Umbilical cord (tissue), 2 donors: ENCODE measurements at places on chromosomes 2 and 18. TPM values are rescaled to one million over a fixed set of nuclear protein-coding genes. Genes with fewer than 3 reads are reported as not detected.

GCG gene
- total RNA-seq = 2.4 TPM

CIB4 gene
- not detected for total RNA-seq

RTP5 gene
- total RNA-seq = 0.24 TPM

FOXD4L1 gene
- total RNA-seq = 0.96 TPM

EGR4 gene
- 1.4 TPM for total RNA-seq

SLC9A4 gene
- 1.2 TPM for total RNA-seq

ZNF2 gene
- 2.9 TPM for total RNA-seq

CCL20 gene
- total RNA-seq = 1.2 TPM

GAL3ST2 gene
- total RNA-seq = 2.2 TPM

DUSP2 gene
- total RNA-seq = 28.9 TPM

SCN9A gene
- 8.2 TPM for total RNA-seq

CCDC85A gene
- 8.4 TPM for total RNA-seq

CRYBA2 gene
- total RNA-seq = not detected

LAMA3 gene
- total RNA-seq = 50.6 TPM

UGT1A10 gene
- total RNA-seq = 0.48 TPM

NPHP1 gene
- total RNA-seq = 14.7 TPM

COL6A3 gene
- 1,957 TPM for total RNA-seq

ABCG8 gene
- 0.96 TPM for total RNA-seq

CCDC102B gene
- 44.5 TPM for total RNA-seq

STK11IP gene
- total RNA-seq = 3.6 TPM

SFTPB gene
- 1.7 TPM for total RNA-seq

NCKAP1 gene
- 202 TPM for total RNA-seq

CPLX4 gene
- total RNA-seq = 2.4 TPM

SCYGR2 gene
- not detected for total RNA-seq

CCDC141 gene
- 5.3 TPM for total RNA-seq
